Skin of body (tissue), 3 donors: ENCODE measurements at places on chromosomes 6 and 20. TPM values are rescaled to one million over a fixed set of nuclear protein-coding genes. Genes with fewer than 3 reads are reported as not detected.
A peak's percentile ranks its signal among the peaks of the same experiment; 100 is the strongest.

DNA sequence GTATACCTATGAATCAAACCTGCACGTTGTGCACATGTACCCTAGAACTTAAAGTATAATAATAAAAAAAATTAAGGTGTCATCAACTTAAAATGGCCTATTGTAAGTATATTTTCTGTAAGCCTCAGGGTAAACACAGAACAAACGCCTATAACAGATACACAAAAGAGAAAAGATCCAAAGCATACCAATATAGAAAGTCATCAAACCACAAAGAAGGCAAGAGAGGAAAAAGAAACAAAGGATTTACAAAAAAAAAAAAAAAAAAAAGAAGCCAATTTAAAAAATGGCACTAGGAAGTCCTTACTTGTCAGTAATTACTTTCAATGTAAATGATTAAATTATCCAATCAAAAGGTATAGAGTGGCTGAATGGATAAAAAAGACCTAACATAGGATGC, 24.6 kb upstream of the ASF1A start:
- no peak for DNase-seq

GRCh38 chr20:16505894-16506293, 67.4 kb downstream of the KIF16B start:
- DNase-seq: no peak

- peak; percentile 77 for DNase-seq
These were observed 49.7 kb upstream of the IL20RA start for GRCh38 chr6:137094411-137095008.

DNA sequence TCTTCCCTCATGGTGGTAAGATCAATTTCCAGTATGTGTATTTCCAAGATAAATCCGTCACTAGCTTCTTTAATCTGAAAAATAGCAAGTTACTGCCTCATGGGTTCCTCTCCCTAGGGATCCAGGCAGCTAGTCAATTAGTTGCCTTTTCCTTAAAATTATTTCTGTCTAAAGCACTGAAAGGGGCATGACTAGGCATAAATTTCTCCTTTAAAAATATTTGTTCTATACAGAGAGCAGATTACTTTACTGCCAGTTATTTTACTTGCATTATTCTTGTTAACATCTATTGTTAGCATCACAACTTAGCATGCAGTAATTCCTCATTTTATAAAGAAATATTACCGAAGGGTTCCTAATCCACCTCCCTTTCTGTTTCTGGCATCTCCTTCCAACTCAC, 1.4 kb downstream of the MTCL3 start:
- DNase-seq: no peak

- DNase-seq: no peak
These were observed 56.3 kb upstream of the EMILIN3 start for GRCh38 chr20:41422953-41423352.

GRCh38 chr6:25893778-25894177, 19.7 kb upstream of the SLC17A3 start:
- no peak for DNase-seq

DNA sequence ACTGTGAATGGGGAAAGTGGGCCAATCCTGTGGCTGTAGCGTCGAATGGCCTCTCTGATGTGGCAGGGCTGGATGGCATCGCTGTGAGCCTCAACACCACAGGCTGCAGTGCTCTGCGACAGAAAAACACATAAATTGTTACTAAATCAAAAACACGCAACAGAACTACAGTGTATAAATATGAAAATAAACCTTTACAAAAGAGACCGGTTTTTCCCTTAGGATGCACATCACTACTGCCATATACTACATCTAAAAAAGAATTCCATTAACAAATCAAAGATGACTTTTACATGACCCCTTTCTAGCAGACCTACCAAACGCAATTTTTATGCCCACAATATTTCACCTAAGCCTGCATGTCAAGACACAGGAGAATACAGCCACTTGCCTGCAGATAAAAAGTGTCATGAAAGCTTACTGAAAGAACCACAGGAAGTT, 395.5 kb upstream of the RUNX2 start:
- DNase-seq: no peak

GRCh38 chr6:28659250-28659566, 133.5 kb downstream of the GPX5 start:
- no peak for DNase-seq

GRCh38 chr6:20325641-20326421, 75.8 kb upstream of the E2F3 start:
- DNase-seq: no peak

DNA sequence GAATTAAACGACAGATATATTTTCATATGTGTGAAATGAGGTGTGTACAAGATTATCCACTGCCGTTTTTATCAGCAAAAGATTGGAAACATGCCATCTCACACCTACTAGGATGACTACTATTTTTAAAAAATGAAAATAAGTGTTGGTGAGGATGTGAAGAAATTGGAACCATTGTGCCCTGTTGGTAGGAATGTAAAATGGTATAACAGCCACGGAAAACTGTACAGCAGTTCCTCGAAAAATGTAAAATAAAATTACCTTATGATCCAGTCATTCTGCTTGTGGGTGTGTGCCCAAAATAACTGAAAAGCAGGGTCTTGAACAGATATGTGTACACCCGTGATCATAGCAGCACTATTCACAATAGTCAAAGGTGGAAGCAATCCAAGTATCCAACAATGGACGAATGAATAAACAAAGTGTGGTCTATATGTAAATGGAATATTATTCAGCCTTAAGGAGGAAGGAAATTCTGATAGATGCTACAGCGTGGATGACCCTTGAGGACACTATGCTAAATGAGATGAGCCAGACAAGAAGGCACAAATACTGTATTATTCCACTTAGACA, 27.0 kb upstream of the CCN5 start:
- DNase-seq: no peak

- peak; percentile 53 for DNase-seq
These were observed 42.9 kb downstream of the BCAS4 start for GRCh38 chr20:50837532-50838321.

DNA sequence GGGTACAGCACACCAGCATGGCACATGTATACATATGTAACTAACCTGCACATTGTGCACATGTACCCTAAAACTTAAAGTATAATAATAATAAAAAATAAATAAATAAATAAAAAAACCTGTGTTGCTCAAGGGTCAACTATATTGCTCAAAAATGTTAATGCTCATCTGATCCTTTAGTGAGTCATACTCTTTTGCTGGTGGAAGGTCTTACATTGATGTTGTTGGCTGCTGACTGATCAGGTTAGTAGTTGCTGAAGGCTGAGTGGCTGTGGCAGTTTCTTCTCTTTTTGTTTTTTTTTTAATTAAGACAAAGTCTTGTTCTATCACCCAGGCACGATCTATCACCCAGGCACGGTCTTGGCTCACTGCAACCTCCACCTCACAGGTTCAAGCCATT, 29.6 kb upstream of the SMIM26 start:
- no peak for DNase-seq

DNA sequence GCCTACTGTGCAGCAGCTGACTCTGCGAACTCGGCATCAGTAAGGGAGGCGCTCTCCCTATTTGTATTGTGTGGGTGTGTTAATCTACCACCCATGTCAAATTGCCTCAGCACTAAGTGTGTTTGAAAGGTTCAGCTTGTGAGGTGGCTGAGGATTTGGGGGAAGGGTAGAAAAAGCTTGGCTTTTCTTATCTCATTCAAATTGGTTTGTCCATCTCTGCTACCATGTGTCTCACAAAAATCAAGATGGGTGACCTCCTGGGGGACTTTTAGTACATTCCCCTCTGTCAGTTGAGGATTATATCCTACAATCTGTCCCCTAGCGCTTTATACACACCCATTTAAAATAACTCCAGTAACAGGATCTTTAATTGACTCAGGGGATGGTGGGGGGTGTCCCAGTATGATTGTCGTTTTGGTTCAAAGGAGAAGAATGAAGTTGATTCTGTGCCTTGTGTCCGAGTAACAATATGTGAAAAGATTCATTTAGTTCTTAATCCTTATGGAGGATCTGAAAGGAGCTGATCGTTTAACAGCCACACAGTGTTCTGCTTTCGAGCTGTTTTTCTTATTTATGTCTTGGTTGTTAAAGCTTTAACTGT, 609.6 kb downstream of the PKHD1 start:
- DNase-seq: no peak

DNA sequence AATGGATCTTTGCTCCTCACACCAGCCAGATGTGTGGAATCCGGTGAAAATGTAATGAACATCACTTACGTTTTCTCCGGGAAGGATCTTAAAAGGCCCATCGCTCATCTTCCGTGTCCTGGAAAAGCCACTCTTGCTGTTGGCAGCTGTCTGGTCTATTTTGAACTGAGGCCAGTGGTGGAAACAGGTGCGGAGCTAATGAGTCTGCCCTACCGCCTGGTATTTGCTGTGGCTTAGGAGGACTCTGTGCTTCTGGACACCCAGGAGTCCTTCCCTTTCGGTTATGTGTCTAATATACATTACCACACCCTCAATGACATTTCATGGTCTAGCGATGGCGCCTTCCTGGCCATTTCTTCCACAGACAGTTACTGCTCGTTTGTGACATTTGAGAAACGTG, 264.2 kb upstream of the PREP start:
- DNase-seq: no peak

- DNase-seq: no peak
These were observed 125.9 kb downstream of the TRMT11 start for GRCh38 chr6:126112171-126112632.

GRCh38 chr20:54822386-54822785, 347.0 kb downstream of the DOK5 start:
- no peak for DNase-seq

DNA sequence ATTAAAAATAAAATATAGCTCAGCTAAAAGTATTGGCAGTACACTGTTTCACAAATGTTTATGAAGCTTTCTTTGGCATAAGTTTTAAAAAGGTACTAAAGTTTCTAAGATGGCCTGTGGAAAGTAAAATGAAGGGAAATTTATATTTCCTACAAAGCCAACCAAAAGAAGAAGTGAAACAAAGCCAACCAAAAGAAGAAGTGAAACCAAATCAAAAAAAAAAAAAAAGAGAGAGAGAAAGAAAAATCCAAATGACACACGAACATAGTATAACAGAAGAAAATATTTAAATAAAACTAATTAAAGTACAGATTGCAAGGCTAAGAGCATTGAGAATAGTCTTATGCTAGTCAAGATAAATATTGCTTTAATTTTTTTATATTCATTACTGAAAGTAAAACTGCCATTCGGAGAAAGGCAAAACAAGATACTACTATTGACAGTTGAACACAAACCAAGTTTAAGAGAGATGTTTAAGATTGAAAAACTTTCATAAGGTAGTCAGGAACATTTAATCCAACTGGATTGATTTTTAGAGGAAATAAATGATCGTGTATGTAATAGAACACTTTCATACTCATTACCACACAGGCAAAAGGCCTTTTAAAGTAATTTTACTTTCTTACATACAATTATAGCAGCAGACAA, 12.8 kb upstream of the KHDRBS2 start:
- no peak for DNase-seq

- no peak for DNase-seq
These were observed 268.3 kb downstream of the PRL start for GRCh38 chr6:22028403-22029090.

- no peak for DNase-seq
These were observed 51.5 kb downstream of the EZR start for GRCh38 chr6:158767709-158768108.

The SCUBE3 gene
- total RNA-seq: 2.4 TPM

The TBX18 gene
- 33.5 TPM for total RNA-seq

The SCGN gene
- 0.89 TPM for total RNA-seq

The C20orf204 gene
- total RNA-seq: 0.39 TPM

The GMDS gene
- 12.5 TPM for total RNA-seq

The BMP6 gene
- 3.7 TPM for total RNA-seq

The RSPO4 gene
- total RNA-seq: 1.1 TPM

The SGK2 gene
- total RNA-seq: 8.3 TPM

The FITM2 gene
- 7.4 TPM for total RNA-seq

The PACRG gene
- 5.5 TPM for total RNA-seq

The ARMH2 gene
- total RNA-seq: not detected

The EYA4 gene
- total RNA-seq: 5.7 TPM
